ENCODE measurements at places on chromosomes 5 and 9.

GRCh38 chr5:170614720-170615119, 110.9 kb downstream of the KCNIP1 start:
- no peak for DNase-seq

GRCh38 chr9:8684978-8685708, 885.6 kb upstream of the DMAC1 start:
- DNase-seq: no peak

GRCh38 chr5:129718471-129719090, 29.3 kb upstream of the MINAR2 start:
- no peak for DNase-seq

DNA sequence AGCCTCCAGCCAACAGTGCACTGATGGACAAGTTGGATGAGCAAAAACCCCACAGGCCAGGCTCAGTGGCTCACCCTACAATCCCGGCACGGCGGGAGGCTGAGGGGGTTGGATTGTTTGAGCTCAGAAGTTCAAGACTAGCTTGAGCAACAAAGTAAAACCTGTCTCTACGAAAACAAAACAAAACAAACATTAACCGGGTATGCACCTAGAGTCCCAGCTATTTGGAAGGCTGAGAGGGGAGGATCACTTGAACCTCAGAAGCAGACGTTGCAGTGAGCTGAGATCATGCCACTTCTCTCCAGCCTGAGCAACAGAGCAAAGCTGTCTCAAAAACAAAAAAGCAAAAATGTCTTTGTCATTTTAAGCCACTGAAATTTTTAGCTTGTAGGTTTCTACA, 55.1 kb upstream of the DMRT1 start:
- DNase-seq: no peak

GRCh38 chr9:109865521-109865920, 85.5 kb downstream of the PALM2AKAP2 start:
- no peak for DNase-seq

DNA sequence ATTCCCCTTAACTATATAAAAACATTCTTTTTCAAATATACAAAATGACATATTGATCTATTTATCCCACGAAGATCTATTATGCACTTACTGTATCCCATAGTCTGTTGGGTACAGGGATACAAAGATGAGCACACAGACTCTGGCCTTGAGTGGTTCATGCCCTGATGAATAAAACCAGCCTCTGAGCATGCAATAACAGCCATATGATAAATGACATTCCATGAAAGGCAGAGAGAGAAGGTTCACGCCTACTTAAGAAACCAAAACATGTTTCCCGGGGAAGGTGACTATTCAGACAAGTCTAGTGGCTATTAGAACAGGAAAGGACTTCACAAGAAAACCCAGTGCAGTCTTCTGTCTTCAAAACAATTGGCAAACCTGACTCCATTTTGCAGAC, 406.2 kb upstream of the BRINP1 start:
- no peak for DNase-seq

GRCh38 chr9:38747941-38748340, 28.0 kb upstream of the FAM240B start:
- DNase-seq: no peak

- DNase-seq: no peak
Measured at GRCh38 chr5:66529182-66529581, 67.0 kb upstream of the MAST4 start.

DNA sequence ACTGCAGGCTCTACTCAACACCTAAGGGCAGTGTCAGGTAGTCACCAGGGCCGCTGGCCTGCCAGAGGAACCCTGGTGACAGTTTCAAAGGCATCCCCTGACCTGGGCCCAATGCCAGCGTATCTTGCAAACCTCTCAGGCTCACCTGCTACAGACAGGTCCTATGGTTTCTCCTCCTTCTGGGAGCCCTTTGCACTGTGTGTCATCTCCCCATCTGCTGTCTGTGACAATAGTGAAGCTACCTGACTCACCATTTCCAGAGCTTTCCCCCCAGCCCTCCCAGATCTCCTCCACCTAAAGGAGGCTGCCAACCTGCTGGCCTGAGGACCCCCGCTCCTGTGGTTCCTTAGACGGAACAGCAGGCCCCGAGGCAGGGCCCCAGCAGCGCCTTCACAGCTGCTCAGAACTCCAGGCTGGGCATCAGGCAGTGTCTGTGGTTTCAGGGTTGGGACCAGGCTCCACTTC, 203.1 kb downstream of the FSTL4 start:
- DNase-seq: no peak

GRCh38 chr9:121449786-121450185, 49.9 kb downstream of the GGTA1 start:
- no peak for DNase-seq

DNA sequence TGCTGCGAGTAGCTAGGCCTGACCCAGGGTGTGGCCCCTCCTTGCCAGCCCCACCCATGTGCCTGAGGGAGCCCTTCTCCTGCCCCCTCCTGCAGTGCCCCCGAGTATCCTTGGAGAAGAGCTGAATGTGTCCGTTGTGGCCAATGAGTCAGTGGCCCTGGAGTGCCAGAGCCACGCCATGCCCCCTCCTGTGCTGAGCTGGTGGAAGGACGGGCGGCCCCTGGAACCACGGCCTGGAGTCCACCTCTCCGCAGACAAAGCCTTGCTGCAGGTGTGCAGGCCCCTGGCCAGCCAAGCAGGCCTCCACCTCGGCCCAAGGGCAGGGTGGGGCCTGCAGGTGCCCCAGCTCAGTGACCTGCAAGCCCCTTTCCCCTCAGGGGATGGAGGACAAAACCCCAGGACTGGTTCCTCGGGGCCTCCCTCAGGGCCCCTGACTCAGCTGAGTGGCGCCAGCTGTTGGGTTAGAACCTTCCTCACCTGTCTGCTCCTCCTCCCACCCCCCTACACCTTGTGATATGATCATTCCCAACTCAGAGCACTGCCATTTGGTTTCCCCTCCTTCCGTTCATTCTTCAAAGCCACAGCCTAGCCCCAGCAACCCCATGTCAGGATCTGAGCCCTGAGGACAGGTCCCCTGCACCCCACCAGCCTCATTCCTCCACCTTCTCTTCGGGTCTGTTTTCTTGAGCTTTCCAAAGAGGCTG, 80.0 kb upstream of the ASS1 start:
- DNase-seq: no peak

DNA sequence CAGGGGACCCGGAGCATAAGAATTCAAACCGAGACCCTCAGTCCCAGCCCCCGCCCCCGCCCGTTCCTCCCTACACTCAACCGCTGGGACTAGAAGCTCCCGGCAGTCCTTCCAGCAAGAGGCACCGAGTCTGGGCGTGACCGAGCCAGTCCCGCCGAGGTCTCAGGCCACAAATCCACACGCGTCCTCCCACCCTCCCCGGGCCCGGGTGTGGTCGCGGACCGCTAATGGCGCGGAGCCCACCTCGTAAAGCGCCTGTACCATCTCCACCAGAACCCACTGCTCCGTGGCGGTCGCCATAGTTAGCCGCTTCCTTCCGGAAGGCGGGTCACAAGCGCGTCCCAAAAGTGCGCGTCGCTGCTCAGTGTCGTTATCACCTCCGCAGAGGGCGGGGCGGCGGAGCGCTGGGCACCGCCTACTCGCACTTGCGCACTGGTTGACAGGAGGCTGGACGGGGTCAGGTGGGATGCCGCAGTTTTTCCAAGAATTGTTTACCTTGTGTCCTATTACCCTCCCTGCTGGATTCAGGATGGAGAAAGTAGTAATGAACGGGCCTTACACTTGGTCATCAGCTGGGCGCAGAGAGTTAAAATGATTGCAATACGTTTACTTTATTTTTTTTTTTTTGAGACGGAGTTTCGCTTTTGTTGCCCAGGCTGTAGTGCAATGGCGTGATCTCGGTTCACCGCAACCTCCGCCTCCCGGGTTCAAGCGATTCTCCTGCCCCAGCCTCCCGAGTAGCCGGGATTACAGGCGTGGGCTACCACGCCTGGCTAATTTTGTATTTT, at the start of gene SPTLC1:
Gene SPTLC1, minus strand, starts transcription at position 343 of the 788 bp plus-strand sequence. Its CDS starts 43 bp downstream, at position 300.
- peak; percentile 94 for DNase-seq

DNA sequence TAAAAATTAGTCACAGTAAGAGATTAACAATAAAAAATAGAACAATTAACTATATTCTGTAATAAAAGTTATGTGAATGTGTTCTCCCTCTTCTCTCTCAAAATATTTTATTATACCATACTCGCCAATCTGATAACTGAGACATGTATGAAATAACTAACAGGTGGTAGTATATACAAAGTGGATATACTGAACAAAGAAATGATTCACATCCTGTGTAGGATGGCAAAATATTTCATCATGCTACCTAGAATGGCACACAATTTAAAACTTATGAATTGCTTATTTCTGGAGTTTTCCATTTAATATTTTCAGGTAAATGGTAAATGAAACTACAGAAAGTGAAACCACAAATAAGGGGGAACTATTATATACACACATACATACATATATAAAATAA, 152.5 kb downstream of the RNF180 start:
- no peak for DNase-seq

DNA sequence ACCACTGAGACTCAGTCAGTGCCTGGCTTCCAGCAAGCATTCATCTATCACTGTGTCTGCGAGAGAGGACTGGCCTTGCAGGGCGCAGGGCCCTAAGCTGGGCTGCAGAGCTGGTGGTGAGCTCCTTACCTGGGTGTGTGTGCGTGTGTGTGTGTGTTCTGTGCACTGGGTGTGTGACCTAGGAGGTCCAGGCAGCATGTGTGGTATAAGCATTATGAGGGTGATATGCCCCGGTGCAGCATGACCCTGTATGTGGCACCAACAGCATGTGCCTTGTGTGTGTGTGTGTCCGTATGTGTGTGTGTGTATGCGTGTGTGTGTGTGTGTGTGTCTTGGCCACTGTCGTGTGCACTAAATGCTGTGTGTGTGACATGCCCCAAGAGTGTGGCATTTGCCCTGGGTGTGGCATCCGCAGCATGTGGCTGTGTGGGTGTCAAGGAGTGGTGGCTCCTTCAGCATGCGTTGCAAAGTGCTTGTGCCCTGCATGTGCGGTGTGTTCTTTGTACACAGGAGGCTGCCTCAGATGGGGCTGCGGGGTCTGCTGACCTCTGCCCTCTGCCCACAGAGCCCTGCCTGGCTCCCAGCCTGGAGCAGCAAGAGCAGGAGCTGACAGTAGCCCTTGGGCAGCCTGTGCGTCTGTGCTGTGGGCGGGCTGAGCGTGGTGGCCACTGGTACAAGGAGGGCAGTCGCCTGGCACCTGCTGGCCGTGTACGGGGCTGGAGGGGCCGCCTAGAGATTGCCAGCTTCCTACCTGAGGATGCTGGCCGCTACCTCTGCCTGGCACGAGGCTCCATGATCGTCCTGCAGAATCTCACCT, 3.3 kb downstream of the FGFR4 start:
- no peak for DNase-seq

DNA sequence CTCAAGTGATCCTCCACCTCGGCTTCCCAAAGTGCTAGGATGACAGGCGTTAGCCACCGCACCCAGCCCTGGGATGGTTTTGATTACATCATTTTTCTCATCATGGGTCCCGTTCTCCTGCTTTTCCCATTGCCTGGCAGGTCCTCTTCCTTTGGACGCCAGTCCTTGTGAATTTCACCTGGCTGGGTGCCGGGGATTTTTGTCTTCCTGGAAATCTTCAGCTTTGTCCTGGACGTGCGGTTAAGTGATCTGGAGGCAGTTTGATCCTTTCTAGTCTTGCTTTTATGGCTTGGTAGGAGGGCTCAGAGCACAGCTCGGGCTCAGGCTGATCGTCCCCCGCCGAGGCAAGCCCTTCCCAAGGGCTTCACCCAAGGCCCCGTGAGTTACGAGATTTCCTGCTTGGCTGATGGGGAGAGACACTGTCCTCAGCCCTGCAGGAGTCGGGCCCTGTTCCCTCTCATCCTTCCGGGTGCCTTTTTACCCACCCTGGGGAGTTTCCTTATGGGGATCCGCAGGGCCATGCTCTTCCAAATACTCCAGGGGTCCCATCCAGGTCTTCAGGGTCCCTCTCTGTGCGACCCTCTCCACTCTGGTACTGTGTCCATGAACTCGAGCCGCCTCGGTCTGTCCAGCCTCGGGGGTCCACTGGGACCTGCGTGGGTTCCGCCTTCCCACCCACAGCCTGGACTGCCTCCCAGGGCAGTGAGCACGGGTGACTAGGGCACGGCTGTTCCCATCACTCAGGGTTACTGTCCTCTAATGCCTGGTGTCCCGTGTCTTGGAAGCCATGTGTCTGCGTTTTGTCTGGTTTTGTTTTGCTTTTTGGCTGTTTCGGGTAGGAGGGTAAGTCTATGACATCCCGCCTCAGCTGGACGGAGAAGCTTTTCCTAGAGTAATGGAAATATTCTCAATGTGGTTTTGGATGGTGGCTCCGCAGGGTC, 22.3 kb upstream of the EGFL7 start:
- no peak for DNase-seq

- DNase-seq: no peak
Measured at GRCh38 chr9:129075996-129076639, 4.8 kb upstream of the DOLPP1 start.

- DNase-seq: no peak
Measured at GRCh38 chr9:112013266-112013665, 116.7 kb downstream of the UGCG start.

DNA sequence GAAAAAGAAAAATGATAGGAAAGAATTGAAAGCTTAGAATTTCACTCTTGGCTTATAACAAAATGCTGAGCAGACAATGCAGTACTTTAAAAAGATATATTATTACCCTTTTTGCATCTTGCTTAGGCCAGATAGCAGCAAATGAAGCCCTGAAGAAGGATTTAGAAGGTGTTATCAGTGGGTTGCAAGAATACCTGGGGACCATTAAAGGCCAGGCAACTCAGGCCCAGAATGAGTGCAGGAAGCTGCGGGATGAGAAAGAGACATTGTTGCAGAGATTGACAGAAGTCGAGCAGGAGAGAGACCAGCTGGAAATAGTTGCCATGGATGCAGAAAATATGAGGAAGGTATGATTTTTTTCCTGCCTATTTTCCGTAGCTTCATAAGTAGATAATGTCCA, 50.8 kb downstream of the CNTRL start:
- no peak for DNase-seq

DNA sequence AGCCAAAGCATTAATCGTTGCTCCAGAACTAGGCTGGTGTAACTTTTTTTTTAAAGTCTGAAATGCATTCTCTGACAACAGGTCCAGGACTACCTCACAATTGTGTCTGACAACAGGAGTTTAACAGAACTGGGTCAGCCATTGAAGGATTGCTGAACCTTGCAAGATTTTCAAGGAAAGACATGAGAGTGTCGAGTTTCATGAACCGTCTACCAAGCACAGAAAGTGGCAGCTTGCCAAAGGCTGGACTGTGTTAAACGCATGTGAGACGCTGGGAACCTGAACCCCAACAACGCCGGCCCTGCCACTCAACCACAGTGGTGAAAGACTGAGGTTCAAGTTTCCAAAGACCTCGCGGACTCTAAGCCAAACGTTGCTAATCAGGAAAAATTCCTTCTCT, 79.1 kb downstream of the LHFPL2 start:
- DNase-seq: no peak

DNA sequence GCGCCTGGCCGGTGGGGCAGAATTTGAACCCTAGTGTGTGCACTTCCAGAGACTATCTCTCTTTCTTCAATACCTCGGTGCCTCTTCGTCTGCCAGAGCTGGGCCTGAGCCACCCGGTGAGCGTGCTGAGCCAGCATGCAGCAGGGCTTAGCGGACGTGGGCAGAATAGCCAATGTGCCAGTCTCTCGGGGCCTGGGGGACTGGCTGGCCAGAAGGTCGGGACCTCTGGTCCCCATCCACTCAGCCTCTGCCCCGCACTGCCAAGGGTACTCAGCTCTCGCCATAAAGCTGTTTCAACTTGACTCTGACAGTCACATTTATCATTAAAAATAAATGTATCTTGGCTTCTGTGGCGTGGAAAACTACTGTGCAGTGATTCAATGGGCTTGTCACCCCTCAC, 4.2 kb upstream of the FIBCD1 start:
- no peak for DNase-seq

- no peak for DNase-seq
Measured at GRCh38 chr5:33788922-33789566, 102.7 kb downstream of the ADAMTS12 start.
